WERI-Rb-1 (cell line): ENCODE measurements at places on chromosomes 16 and 17.

DNA sequence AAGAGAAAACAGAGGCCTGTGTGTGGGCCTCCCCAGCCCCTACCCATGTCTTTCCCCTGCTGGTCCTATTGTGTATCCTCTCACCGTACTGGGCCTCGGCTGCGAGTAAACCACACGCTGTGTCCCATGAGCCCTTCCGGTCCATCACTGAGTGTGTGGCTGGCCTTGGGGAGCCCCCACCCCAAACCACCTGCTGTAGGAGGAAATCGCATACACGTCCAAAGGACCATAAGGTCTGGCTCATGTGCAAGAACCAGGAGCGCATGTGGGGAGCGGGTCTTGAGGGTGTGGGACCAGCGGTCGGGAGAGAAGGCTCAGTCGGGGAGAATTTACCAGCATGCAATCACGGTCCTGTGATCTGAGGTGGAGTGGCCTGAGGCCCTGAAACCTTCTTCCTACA is 38.4 kb upstream of the DNAH17 start:
- DNase-seq: no peak

DNA sequence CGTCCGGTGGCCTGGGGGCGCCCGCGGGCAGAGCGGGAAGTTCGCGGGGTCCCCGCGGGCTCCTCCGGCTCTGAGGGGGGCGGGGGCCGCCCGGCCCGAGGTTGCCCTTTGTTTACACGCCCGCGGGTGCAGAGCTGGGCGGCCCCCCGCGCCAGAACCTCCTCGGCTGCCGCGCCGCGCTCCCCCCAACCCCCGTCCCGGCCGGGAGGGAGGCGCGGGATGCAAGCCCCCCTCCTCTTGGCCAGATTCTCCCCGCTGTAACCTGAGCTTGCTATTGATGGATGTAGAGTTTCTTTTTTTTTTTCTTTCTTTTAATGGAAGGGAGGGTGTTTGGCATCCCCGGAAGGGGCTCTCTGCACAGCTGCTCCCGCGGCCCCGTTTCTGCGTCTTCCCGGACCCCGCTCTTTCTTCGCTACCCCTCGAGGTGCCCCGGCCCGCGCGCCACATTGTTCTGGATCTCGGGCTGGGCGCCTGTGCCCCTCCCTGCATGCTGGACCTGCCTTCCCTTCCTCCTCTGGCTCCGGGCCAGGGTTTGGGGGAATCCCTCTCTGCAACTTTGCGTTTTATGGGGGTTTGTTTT is 646 bp downstream of the CBX2 start:
- DNase-seq: peak; percentile 62

- no peak for DNase-seq
Measured at GRCh38 chr16:87201052-87201451, 116.1 kb downstream of the C16orf95 start.

- no peak for DNase-seq
Measured at GRCh38 chr17:79992649-79993389, 42.9 kb downstream of the TBC1D16 start.

- no peak for DNase-seq
Measured at GRCh38 chr17:63480826-63481487, 4.1 kb downstream of the ACE start.

- DNase-seq: no peak
Measured at GRCh38 chr16:78640886-78641285, 541.4 kb downstream of the WWOX start.

GRCh38 chr17:28575126-28575795 is 1.4 kb downstream of the ALDOC start:
- no peak for DNase-seq

GRCh38 chr16:24906901-24907300 is 61.1 kb downstream of the SLC5A11 start:
- DNase-seq: no peak

DNA sequence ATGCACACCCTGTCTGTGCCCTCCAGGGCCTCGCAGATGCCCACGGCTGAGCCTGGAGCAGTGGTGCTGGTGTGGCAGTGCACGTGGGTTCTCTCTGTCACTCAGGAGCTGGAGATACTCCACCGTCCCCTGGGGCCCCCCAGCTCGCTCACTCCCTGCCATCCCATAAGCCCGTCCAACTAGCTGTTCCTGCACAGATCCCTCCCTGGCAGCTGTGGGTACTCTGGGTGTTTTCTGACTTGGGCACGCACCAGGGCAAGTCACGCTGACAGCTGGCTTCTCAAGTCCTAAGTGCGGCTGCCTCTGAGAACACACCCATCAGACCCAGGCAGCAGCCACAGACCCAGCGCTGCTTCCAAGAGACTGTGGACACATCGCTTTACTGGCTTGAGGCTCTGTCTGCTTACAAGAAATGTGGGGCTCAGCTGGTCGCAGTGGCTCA is 25.4 kb upstream of the ITGB4 start:
- no peak for DNase-seq

DNA sequence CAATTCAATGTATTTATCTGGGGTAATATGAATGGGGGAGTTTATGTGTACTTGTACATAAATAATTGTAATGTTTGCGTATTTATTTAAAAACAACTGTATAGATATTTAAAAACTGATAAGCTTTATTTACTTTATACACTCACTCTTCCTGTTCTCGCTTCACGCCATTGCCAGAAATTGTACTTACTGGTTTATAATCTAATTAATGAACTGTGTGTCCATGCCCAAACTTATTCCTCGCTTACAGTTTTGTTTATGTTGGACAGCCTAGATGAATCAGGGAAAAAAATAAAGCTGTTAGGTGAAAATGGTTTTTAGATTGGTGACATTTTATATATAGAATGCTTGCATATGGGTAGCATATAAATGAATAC is 30.8 kb downstream of the AATF start:
- DNase-seq: no peak

DNA sequence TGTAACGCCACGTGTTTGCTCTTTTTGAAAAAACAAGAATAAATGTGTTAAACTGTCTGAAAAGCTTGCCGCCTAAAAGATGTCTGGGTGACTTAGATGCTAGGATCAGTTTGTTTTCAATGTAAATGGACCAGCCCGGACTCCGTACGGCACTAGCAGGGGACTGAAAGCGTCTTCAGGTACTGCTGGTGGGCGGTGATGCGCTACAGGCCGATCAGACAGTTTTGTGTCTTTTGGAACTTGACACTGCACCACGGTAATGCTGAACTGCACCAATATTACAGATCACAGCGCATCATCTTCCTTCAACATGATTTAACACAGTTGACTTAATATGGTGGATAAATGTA is 727 bp upstream of the MBTPS1 start:
- no peak for DNase-seq

DNA sequence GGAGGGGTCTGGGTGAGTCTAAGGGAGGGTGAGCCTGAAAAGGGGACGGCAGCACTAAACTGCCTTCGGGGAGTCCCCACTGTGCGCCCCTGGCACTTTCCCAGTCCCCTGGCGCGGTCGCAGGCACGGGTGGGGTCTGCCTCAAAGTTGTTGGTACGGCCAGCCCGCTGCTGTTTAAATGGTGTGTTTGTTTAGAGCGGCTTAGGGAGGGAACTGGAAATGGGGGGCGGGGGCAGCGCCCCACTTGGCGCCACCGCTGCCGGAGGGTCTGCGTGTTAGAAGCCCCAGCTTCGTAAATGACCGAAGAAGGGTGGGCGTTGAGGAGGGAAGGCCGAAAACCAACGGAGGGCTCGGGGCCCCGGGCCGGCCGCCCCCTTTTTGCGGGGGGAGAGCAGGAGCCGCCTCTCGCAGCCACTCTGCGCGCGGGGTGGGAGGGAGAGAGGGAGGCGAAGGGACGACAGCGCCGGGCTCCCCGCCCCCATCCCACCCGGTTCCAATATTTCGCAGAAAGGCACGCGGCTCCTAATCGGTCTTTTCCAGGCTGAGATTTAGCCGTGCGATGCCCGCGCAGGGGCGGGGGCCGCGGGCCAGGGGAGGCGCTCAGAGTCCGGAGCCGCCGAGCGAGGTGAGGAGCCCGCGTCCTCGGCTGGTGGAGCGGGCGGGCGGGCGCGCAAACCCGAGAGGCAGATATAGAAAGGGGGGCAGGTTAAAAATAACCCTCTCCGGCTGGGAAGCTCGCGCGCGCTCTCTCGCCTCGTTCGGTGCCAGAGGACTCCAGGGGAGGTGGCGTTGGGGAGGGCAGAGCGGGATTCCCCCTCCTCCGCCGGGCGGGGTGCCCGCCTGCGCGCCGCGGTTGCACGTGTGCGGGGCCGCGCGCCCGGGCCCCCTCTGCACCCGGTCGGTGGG is 54.9 kb downstream of the SREBF1 start:
- peak; percentile 81 for DNase-seq

DNA sequence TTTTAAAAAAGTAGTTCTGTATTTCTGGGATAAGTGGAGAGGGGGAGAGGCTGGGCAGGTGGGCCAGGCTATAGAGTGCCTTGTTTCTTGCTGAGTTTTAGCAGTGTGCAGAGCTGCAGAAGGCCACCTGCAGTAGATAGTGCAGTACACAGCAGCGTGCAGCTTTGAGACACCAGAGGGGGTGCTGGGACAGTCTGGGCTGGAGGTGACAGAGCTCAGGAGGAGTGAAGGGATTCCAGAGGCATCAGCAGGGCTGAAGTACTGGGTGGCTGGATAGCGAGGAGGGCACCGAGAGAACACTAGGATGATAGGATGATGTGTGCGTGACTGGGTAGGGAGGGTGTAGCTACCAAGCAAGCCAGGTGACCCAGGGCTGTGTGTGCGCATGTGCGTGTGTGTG is 26.6 kb downstream of the LCMT1 start:
- no peak for DNase-seq

DNA sequence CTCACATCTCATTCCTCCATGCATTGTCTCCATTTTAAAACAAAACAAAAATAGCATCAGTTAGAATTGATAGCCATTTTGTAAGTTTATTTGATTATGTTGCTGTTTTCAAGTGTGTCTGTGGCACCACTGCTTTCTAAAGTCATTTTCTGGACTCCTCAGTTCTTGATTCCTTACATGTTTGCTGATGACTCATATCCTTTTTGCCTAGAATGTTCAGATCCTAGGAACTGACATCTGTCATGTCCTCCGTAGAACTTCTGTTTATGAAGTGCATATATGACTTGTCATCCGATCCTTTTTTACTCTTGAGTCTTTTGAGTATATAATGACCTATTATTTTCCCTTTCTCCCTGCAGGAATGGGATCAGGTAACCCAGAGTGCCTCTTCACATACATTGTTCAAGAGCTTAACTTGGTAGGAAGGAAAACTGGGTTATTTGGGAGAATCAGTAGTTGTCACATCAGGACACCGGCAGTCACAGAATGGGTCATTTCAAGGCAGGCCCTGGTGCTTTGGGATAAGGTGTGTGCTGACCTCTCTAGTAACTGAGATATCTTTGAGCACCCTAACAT is 69.2 kb downstream of the MAP2K4 start:
- DNase-seq: no peak

DNA sequence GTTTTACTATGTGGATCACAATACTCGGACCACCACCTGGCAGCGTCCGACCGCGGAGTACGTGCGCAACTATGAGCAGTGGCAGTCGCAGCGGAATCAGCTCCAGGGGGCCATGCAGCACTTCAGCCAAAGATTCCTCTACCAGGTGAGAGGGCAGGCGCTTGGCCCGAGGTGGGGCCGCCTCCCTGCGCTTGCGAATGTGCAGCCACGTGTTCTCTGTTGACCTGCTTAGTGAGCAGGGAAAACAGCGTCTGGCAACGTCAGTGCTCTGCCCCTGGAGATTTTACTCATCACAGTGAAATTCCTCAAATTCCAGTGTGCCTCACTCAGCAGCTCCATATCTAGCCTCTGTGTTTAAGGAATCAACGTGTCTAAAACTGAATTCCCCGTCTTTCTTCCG is 33.4 kb upstream of the CLEC18A start:
- no peak for DNase-seq

DNA sequence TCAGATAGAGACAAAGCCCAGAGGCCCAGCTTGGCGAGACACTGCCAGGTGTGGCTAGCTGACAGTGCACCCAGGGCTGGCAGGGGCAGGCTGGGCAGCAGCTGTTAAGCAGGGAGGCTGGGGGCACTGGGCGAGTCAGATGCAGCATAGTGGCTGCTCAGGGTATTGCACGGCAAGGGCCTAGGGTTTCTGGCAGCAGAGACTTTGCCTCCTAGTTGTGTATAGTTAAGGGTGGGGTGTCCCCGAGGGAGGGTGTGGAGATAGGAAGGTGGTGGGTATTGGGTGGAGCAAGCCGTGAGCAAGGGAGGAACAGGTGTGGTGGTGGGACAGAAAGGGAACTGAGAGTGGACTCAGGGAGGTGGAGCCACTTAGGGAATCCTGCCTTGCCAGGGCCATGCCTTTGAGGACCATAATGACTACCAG is 66.0 kb downstream of the SMPD3 start:
- DNase-seq: no peak

GRCh38 chr16:88530858-88531203 is 39.4 kb upstream of the ZC3H18 start:
- DNase-seq: no peak

DNA sequence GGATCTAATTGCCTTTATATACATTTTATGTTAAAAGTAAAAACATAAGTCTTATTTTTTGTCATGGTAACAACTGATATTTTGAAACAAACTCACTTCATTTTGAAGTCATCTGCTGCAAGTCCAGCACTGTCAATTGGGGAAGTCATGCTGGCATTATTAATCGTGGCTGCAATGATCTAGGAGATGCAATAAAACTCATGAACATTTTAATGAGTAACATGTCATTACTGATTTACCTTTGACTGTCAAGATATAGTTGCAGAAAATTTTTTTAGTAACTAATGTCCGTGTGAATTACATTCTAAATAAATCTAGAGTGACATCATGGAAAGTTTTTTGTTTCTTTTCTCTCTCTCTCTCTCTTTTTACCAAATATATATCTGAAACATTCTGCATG is 17.3 kb upstream of the KRT24 start:
- no peak for DNase-seq

GRCh38 chr17:17988427-17988945 is 15.8 kb downstream of the DRC3 start:
- DNase-seq: no peak

DNA sequence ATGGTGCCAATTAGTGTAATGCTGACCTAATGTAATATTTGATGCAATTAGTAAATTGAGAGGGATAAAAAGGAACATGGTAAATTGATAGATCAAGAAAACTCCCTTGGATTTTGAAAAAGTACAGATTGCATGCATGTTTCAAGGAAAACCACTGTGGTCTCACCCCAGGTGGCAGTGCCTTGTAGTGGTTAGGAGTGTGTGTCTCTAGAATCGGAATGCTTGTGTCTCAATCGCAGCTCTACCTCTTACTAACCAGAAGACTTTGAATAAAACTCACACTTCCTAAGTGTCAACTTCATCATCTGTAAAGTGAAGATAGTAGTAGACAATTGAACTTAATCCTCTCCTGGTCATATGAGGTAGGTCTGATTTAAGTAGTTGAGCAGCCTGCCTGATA is 128.9 kb upstream of the GOT2 start:
- no peak for DNase-seq

DNA sequence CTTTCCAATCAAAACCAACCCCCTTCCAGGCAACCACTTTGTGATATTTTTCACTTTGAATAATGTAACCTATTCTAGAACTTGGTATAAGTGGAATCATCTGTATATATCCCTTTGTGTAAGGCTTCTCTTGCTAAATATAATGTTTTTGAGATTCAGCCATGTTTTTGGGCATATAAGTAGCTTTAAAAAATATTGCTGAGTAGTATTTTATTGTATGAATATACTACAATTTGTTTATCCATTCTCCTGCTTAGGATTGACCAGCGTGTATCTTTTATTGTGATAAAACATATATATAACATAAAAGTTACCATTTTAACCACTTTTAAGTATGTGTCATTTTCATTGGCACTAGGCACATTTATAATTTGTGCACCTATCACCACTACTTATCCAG is 79.8 kb upstream of the GPR139 start:
- no peak for DNase-seq
